ENCODE measurements at places on chromosomes 7 and 10.

- DNase-seq = no peak
Measured at GRCh38 chr7:129205126-129205818, 16.8 kb downstream of the SMO start.

DNA sequence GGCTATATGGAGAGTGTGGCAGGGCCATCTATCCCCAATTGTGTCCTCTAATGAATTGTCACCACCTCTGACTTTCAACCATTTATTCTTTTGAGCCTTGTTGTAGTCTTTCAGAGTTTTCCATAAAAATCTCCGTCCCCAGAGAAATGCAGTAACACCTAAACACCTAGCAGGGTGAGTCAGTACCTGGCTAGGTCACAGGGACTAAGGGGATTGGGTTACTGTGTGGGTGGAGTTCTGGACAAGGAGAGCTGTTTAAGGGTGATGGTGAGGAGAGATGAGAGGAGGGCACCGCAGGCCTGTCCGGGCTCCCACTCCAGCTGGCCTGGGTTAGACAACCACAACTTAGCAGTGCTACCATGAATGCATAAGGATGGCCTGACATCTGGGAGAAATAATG lies 186.2 kb upstream of the LYZL1 start:
- no peak for DNase-seq

- DNase-seq = no peak
Measured at GRCh38 chr10:59025981-59026765, 150.3 kb upstream of the PHYHIPL start.

GRCh38 chr10:85611746-85612377 lies 754.7 kb downstream of the GRID1 start:
- DNase-seq = no peak

GRCh38 chr7:51471981-51472296 lies 155.3 kb upstream of the COBL start:
- no peak for DNase-seq

GRCh38 chr7:29563590-29564495 lies at the start of gene PRR15:
PRR15 (plus strand) TSS chr7:29563835; CDS start chr7:29566330, 2,495 bp downstream.
- DNase-seq = peak; percentile 30

- DNase-seq = no peak
Measured at GRCh38 chr10:110576220-110576619, 8.7 kb downstream of the SMC3 start.

DNA sequence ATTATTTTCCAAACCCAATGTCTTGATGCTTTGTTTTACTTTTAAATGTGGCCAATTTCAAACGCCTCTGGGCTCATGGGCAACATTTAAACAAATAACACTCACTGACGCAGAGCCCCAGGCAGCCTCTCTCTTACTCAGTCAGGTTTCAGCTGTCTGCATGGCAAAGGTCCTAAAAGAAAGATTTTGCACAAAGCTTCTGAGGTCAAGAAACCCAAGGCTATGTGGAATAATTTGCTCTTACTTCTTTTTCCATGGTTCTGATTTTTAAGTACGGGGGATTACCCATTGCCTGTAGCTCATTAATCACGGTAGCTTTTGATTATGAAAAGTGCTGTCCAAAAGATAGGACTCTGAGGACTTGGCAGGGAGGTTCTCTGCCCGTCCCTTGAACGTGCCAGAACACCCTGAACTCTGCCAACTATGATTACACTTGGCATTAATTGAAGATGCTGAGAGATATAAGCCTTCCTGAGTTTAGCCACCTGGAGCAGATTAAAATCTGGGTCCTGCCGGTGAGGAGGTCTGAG lies 14.1 kb upstream of the MSRB2 start:
- no peak for DNase-seq

DNA sequence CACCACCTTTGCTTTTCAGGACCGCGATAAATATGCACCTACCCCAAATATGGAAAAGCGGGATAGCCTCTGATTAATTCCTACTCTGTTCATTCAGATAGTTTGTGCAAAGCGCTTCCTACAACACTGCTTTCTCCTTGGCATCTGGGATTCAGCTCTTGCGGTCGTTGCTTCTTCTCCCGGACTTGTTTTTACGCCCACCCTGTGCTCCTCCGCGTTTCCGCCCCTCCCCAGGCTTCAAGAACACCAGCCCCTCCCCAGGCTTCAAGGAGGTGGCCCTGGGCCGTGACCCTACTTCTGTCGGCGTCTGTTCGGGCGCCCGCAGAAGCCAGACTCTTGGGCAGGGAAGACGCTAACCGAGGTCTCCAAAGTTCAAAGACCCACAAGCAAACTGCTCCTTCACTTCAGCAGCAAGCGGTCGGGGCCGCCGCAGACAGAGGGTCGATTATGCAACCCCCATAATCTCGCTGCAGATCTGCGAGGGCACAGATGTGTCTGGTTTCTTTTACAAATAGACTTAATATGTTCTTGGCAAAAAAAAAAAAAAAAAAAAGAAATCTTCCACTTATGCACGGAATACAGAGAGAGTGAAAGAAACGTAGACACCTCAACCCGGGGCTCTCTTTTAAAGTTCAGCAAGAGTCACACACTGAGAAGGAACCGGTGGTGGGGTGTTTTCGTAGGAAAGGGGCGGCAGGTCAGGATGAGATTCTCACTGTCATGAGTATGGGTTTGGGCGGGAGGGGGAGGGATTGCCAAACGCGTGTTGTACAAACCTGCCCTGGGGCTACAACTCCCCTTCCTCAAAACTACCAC lies 1.9 kb downstream of the DLX5 start:
- DNase-seq = peak; percentile 35

- no peak for DNase-seq
Measured at GRCh38 chr7:102291056-102291915, 4.6 kb downstream of the SH2B2 start.

- no peak for DNase-seq
Measured at GRCh38 chr7:118949031-118949430, 724.5 kb downstream of the ANKRD7 start.

DNA sequence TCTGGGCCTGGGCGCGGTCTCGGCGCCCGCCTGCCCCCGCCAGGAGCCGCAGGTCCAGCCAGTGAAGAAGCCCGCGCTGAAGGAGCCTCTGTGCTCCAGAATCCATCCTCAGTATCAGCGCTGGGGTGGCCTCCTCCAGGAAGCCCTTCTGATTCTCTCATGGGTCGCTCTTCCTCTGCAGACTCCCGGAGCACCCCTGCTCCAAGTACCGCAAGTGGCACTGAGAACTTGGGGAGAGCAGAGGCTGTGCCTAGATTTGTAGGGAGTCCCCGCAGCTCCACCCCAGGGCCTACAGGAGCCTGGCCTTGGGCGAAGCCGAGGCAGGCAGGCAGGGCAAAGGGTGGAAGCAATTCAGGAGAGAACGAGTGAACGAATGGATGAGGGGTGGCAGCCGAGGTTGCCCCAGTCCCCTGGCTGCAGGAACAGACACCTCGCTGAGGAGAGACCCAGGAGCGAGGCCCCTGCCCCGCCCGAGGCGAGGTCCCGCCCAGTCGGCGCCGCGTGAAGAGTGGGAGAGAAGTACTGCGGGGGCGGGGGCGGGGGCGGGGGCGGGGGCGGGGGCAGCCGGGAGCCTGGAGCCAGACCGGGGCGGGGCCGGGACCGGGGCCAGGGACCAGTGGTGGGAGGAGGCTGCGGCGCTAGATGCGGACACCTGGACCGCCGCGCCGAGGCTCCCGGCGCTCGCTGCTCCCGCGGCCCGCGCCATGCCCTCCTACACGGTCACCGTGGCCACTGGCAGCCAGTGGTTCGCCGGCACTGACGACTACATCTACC lies at the start of gene ALOX5:
ALOX5 (plus strand) TSS at position 641 of the 774 bp plus-strand sequence; CDS start at position 705, 64 bp downstream.
- DNase-seq = peak; percentile 71

GRCh38 chr10:7035126-7035761 lies 375.6 kb downstream of the SFMBT2 start:
- no peak for DNase-seq

DNA sequence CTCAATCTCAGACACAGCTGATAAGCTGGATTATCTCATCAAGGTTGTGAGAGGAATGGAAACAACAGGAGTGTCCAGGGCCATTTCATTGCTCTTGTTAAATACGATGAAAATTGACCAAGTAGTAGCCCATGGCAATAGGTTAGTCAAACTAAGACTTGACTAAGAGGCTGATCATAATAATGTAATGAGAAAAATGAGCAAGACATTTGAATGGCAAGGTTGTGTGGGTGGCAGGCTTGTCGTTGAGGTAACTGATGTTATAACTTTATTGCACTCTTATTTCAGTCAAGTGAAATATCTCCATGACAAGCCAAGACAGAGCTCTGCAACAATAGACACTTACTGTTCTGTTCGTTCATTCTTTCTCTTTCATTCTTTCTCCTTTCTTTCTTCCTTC lies 532.0 kb downstream of the GATA3 start:
- DNase-seq = no peak

GRCh38 chr10:77016278-77016815 lies 621.3 kb downstream of the KCNMA1 start:
- DNase-seq = no peak

GRCh38 chr10:99742254-99742653 lies 10.2 kb downstream of the CUTC start:
- no peak for DNase-seq

GRCh38 chr10:48511066-48511874 lies 93.6 kb downstream of the ARHGAP22 start:
- DNase-seq = no peak

- no peak for DNase-seq
Measured at GRCh38 chr7:84372155-84372621, 177.6 kb upstream of the SEMA3A start.

DNA sequence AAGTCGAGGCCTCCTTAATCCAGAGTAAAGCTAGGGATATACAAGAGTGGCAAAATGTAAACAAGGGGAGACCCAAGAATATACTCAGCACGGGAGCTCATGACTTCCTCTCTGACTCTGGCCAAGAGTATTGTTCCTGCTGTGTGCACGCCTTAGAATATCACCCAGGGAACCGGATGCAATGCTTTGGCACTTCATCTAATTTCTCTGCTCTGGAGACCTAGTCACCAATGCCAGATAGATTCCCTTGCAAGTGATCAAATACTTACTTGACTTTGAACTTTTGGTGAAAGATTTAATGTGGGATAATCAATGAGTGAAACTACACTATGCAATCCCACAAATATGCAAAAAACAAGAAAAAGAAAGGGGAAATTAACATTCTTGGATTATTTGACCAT lies 695.5 kb downstream of the INHBA start:
- DNase-seq = no peak

GRCh38 chr7:142603870-142604448 lies 145.3 kb upstream of the PRSS1 start:
- DNase-seq = no peak

DNA sequence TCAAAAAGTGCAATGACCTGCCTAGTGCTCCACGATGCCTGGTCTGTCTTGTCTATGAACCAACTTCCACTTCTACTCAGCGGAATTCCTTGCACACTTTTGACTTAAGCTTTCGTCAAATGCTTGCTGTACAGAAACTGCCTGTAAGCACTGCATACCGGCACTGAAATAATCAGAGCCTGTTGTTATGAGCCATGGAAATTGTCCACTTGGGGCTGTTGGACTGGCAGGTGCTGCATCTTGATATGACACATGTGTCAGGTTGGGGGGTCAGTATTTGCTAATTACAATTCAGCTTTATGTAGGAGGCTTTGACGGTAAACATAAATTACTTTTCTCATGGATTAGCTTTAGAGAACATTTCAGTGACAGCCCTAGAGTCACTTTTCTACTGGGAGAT lies 32.0 kb upstream of the KLF6 start:
- DNase-seq = no peak

DNA sequence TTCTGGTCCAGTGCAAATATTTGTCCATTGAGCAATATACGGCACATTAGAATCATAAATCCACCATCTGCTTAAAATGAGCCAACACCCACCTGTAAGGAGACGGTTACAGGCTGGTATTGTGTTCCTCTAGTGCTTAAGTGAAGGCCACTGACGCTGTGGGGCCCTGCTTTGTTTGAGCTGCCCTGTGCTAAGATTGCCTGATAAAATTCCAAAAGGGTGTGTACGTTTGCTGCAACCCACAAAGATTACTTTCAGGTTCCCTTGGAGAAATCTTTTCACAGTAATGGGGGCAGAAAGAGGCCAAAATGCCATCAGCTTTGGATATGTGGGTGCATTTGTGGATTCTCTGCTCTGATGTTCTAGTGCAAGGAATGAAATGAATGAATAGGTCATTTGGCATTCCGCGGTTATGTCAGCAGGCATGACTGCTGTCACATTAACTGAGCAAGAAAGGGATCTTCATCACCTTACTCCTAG lies 34.4 kb downstream of the AGR3 start:
- no peak for DNase-seq
